Endothelial cell of umbilical vein (primary cell): ENCODE measurements at places on chromosomes 4 and X. TPM values are rescaled to one million over a fixed set of nuclear protein-coding genes. Genes with fewer than 3 reads are reported as not detected.
A peak's percentile ranks its signal among the peaks of the same experiment; 100 is the strongest.

- no peaks in the 10 kb centered on the region for H3K27me3 ChIP-seq
- H3K36me3 ChIP-seq = no peaks in the 10 kb centered on the region
- H3K4me3 ChIP-seq = no peak overlapping the region
- DNase-seq = no peak
- peaks cover 7% of the 10 kb centered on the region for H3K4me1 ChIP-seq
These were observed 70.5 kb upstream of the IRF2 start for GRCh38 chr4:184544788-184545409.

DNA sequence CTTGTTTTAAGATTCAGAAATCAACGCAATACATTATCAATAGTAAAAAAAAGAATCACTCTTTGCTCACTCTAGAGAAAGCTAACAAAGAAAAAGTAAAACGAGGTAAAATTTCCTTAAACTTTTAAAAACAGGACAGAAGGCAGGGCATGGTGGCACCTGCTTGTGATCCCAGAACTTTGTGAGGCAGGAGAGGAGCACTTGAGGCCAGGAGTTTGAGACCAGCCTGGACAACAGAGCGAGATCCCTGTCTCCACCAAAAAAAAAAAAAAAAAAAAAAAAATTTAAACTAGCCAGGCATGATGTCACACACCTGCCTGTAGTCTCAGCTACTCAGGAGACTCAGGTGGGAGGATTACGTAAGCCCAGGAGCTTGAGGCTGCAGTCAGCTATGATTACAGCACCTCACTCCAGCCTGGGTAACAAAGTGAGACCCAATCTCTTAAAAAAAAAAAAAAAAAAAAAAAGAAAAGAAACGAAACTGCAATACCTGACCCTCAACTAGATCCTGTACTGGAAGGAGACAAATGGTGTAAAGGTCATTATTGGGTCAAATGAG, 3.5 kb downstream of the CCNI start:
- peaks cover 22% of the 10 kb centered on the region for H3K4me1 ChIP-seq
- H3K27me3 ChIP-seq = no peaks in the 10 kb centered on the region
- H3K36me3 ChIP-seq = no peaks in the 10 kb centered on the region
- H3K27ac ChIP-seq = no peak overlapping the region
- H3K4me3 ChIP-seq = no peak overlapping the region

Gene CRMP1
- total RNA-seq = not detected in 2 replicates

GRCh38 chr4:90950385-90950841, 823.2 kb downstream of the CCSER1 start:
- H3K27ac ChIP-seq = peak overlapping the region; percentile 28
- H3K4me1 ChIP-seq = peaks cover 13% of the 10 kb centered on the region
- H3K27me3 ChIP-seq = no peaks in the 10 kb centered on the region

DNA sequence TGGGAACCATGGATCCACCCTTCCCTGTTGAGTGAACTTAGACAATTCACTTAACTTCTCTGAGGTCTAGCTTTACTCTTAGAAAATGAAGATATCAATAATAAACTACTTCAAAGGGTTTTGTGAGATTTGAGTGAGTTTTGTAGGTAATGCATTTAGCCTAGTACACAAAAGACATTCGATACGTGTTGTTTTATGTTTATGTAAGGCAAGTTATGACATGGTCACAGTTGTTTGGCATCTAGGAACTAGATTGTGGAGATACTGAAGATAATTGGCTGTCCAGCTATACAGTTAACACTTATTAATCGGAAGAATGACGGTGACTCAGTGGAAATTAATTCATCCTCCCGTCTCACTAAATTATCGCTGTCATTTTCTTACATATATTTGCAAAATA, 1781.1 kb upstream of the TENM3 start:
- H3K4me1 ChIP-seq = no peaks in the 10 kb centered on the region
- H3K36me3 ChIP-seq = no peaks in the 10 kb centered on the region
- no peaks in the 10 kb centered on the region for H3K27me3 ChIP-seq
- H3K4me3 ChIP-seq = no peak overlapping the region
- H3K27ac ChIP-seq = no peak overlapping the region

GRCh38 chr4:83284193-83285054, at the start of gene COQ2:
Gene COQ2 (minus strand): TSS chr4:83284798. CDS start chr4:83284764, 34 bp downstream.
- no peaks in the 10 kb centered on the region for H3K36me3 ChIP-seq
- H3K27me3 ChIP-seq = no peaks in the 10 kb centered on the region
- DNase-seq = peak; percentile 96

DNA sequence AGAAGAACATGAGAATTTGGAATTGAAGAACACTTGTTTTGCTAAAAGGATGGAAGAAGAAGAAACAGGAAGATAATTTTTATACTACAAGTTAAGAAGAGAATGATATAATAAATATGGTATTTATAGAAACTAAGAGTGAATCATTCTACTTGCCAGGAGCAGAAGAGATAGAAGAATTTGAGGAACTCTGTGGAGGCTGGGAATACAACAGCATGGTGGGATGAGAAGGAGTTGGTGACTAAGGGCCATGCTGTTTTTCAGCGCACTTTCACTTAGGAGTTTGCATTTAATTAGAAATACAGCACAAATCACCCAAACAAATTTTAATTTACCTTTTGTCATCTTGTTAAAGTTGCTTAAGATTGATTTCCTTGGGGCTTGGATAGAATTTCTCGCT, 20.5 kb downstream of the HADH start:
- no peak overlapping the region for H3K4me3 ChIP-seq
- DNase-seq = no peak
- no peaks in the 10 kb centered on the region for H3K36me3 ChIP-seq
- no peaks in the 10 kb centered on the region for H3K27me3 ChIP-seq
- H3K27ac ChIP-seq = no peak overlapping the region

Gene TLR2
- 0.21 and 1.4 TPM in 2 replicates for total RNA-seq

DNA sequence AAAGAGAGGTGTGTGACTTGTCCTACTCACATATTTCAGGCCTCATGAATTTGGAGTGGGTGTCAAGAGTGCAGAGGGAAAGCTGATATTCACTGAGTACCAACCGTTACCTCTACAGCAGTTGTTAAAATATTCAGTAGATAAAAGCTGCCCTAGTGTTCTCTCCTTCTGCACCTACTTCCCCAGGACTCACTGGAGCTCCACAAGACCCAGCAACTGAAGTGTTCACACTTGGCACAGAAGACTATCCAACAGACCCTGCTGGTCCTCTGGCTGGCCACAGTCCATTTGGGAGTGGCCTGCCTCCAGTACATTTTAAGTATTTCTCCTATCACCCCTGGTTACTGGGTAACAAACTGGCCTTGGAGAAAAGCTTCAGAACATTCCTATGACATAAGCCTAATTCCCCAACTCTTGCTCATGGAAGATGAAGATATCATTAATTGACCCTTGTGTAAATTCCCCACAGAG, 70.8 kb downstream of the PPARGC1A start:
- no peaks in the 10 kb centered on the region for H3K27me3 ChIP-seq
- no peaks in the 10 kb centered on the region for H3K4me1 ChIP-seq
- H3K27ac ChIP-seq = no peak overlapping the region
- DNase-seq = no peak
- H3K4me3 ChIP-seq = no peak overlapping the region
- no peaks in the 10 kb centered on the region for H3K36me3 ChIP-seq

GRCh38 chr4:39146211-39146610, 36.1 kb upstream of the WDR19 start:
- no peak overlapping the region for H3K27ac ChIP-seq
- H3K27me3 ChIP-seq = no peaks in the 10 kb centered on the region
- no peaks in the 10 kb centered on the region for H3K4me1 ChIP-seq

DNA sequence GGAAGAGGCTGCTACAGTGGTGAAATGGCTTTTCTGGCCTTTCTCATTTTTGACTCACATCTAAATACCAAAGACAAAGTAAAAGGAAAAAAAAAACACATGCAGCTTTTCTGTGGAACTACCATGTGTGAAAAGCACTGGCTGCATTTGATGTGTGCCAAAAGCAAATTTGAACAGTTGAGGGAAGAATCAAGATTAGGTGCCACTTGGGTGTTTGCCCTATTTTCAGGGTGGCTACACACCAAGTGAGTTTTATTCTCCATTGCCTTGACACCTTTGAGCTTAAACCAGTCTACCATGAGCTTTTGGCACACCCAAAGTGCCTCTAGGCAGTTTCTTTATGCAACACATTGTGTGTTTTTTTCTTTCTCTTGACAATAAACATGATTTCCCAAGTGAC, 423.9 kb downstream of the FAM133A start:
- H3K27ac ChIP-seq = no peak overlapping the region
- no peaks in the 10 kb centered on the region for H3K36me3 ChIP-seq
- no peak for DNase-seq
- H3K27me3 ChIP-seq = no peaks in the 10 kb centered on the region

GRCh38 chrX:133677123-133678063, 262.1 kb upstream of the GPC4 start:
- no peaks in the 10 kb centered on the region for H3K27me3 ChIP-seq
- no peak overlapping the region for H3K27ac ChIP-seq
- DNase-seq = no peak
- no peak overlapping the region for H3K4me3 ChIP-seq
- no peaks in the 10 kb centered on the region for H3K36me3 ChIP-seq

GRCh38 chr4:10587697-10588096, 96.9 kb downstream of the CLNK start:
- no peak overlapping the region for H3K4me3 ChIP-seq
- DNase-seq = no peak
- H3K27ac ChIP-seq = no peak overlapping the region
- H3K4me1 ChIP-seq = peaks cover 3% of the 10 kb centered on the region
- no peaks in the 10 kb centered on the region for H3K36me3 ChIP-seq

Gene RAB9A
- 17.2 and 19.2 TPM in 2 replicates for total RNA-seq

DNA sequence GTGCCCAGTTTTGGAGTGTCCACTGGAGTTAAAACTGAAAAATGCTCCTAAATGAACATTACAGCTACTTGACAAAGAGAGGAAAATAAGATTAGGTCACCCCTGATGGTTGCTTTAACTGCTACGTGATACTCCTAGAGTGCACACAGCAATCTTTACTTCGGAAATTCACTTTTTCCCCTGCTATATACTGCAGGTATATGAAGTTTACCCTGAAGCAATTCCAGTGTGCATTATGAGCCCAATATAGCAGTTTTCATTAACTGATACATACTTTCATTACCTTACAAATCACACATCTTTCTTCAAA, 773 bp upstream of the ZNF827 start:
- H3K27me3 ChIP-seq = no peaks in the 10 kb centered on the region
- no peak for DNase-seq
- H3K4me3 ChIP-seq = no peak overlapping the region
- peaks cover 22% of the 10 kb centered on the region for H3K4me1 ChIP-seq

GRCh38 chr4:76354517-76355473, 48.3 kb downstream of the STBD1 start:
- no peak for DNase-seq
- H3K27me3 ChIP-seq = peaks cover 30% of the 10 kb centered on the region
- no peaks in the 10 kb centered on the region for H3K4me1 ChIP-seq
- no peak overlapping the region for H3K27ac ChIP-seq
- no peaks in the 10 kb centered on the region for H3K36me3 ChIP-seq

DNA sequence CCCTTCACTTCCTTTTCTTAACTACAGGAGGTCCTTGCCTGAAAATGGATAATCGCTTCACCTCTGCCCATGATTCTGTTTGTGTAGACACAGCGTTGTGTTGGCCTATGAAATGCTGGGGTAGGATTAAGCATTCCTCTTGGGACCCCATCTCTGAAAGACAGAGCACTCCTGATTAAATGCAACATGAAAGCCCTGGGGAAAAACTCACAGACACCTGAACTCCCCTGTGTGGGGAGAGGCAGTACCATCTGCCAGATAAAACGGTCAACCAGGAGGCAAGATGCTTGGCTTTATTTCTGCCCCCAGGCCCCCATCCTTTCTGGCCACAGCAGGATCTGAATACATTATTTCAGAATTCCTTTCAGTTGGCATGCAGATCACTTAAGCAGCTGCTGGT, 1.9 kb downstream of the LGI2 start:
- peaks cover 54% of the 10 kb centered on the region for H3K27me3 ChIP-seq
- no peak overlapping the region for H3K4me3 ChIP-seq
- no peaks in the 10 kb centered on the region for H3K36me3 ChIP-seq

Gene HSFX2
- 0.55 TPM in 1 of 2 replicates, not detected in the other for total RNA-seq

GRCh38 chr4:184439856-184440594, 34.3 kb downstream of the IRF2 start:
- H3K4me3 ChIP-seq = no peak overlapping the region
- no peaks in the 10 kb centered on the region for H3K27me3 ChIP-seq
- no peak overlapping the region for H3K27ac ChIP-seq
- no peaks in the 10 kb centered on the region for H3K36me3 ChIP-seq
- peaks cover 15% of the 10 kb centered on the region for H3K4me1 ChIP-seq

DNA sequence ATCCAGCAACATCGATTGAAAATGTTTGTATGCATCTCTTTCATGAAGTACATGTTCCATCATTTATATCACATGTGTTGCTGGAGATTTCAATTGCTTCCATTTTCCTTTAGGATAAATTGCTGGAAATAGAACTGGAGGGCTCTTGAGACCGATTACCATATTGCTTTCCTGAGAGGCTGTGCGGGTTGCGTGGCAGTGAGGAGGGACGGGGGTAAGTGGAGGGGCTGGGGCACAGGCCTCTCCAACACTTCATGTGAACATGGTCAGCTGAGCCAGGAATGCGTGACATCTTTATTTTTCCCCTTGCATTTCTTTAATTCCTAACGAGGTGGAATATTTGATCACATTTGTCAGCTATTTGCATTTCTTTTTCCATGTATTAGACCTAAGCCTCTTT, 144.6 kb downstream of the TBL1X start:
- no peaks in the 10 kb centered on the region for H3K36me3 ChIP-seq
- DNase-seq = no peak
- no peaks in the 10 kb centered on the region for H3K27me3 ChIP-seq
- no peak overlapping the region for H3K4me3 ChIP-seq

Gene CDX4
- not detected in 2 replicates for total RNA-seq

- DNase-seq = peak; percentile 63
- H3K27me3 ChIP-seq = no peaks in the 10 kb centered on the region
- H3K27ac ChIP-seq = peak within 1 kb of the TSS; percentile 60
These were observed at the start of gene ABCB7 for GRCh38 chrX:75155827-75156525. Gene ABCB7 (minus strand): TSS chrX:75156283. CDS start chrX:75156272, 11 bp downstream.

DNA sequence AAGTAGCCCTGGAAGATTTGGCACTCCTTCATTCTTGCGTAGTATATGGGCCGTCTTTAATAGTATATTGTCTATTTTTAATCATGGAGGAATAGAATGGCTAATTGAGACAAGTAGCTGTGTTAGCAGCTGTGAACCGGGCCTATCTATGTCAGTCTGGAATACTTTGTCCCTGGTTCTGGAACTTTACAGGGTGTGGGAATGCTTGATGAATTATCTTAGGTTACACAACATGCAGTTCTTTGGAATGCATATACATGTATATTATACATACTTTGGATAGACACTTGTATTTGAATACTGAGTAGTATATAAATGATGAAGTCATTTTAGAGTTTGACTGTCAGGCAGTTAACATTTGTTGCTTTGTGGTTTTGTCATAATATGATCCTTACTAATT, 37.4 kb downstream of the PDLIM5 start:
- H3K4me1 ChIP-seq = peaks cover 71% of the 10 kb centered on the region
- no peak for DNase-seq
- no peaks in the 10 kb centered on the region for H3K27me3 ChIP-seq
- H3K4me3 ChIP-seq = no peak overlapping the region
